Left hindlimb (tissue), 1 donor: ENCODE measurements at places on chromosomes 12 and 14.

GRCh38 chr14:77832297-77832696 lies 32.4 kb downstream of the ADCK1 start:
- no peak for DNase-seq

DNA sequence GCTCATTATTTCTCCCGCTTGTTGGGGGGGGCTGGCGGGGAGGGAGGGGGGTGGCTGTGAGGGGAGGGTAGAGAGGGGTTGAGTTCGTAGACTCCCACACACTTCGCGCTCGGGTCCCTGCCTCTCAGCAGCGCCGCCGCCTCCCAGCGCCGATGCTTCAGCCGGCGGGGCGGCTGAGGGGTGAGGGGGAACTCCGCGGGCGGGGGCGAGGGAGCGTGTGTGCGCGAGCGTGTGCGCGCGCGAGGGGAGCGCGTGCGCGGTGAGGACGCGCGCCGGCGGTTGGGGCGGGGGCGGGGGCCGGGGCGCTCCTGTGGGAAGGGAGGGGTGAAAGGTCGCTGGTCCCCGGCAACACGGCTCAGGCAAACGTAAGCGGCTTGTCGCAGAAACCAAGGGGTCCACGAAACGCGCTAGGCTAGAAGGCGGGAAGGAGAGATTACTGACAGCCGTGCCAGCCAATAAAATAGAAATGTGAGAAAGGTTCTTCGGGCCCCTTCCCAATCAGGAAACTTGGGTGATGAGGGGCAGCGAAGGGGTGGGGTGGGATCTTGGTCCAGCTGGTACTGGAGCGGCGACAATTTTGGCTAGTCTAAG lies 343 bp upstream of the NOVA1 start:
- DNase-seq = peak; percentile 95

GRCh38 chr14:54857830-54858269 lies 44.8 kb downstream of the GCH1 start:
- DNase-seq = no peak

GRCh38 chr14:99971087-99971940 lies 93.9 kb upstream of the EVL start:
- peak; percentile 90 for DNase-seq

DNA sequence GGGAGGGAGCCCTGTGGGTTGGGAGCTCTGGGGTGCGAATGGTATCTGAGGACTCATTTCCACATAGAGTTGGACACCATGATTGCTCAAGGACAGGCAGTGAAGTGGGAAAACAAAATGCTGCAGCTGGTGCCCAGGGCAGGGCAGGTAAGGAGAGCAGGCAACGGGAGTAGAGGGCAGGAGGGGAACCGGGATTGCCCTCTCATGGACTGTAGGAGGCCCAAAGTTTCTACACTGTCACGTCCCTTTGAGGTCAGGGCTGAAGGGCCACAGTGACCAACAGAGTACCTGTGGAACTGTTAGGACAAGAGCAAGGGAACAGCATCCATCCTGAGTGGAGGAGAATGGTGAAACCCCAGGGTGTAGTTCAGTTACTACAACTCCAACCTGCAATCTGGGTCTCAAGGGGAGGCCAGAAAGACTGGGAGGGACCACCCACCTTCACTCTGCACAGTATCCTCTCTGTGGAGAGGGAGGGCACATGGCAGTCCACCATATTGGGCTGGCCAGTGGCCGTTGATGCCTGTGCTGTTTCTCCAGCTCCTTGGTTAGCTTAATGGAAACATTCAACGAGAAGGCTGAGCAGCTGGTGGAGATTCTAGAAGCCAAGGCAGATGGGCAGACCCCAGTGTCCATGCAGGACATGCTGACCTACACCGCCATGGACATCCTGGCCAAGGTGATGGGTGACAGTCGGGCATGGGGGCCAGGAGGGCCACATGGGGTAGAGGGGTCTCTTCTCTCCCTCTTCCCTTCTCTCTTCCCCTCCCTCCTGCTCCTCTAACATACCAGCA lies 22.2 kb downstream of the CYP46A1 start:
- DNase-seq = no peak

GRCh38 chr12:69024907-69025306 lies 91.9 kb upstream of the CPM start:
- no peak for DNase-seq

DNA sequence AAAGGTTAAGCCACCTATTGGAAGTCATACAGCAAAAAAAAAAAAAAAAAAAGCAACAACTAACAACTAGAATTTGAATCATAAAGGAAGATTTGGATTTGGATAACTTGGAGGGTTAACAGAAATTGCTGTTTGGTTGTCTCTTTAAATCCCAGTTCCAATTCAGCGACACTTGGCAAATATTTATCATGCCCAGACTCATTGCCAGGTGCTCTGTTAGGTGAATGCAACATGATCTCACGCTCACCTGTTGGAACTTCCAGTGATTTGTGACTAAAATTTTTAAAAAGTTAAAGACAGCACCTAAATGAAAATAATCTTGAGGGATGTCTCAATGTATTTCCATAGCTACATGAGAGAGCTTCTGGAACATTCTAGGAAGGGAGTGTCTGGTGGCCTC lies 103.7 kb downstream of the TBX3 start:
- DNase-seq = no peak

DNA sequence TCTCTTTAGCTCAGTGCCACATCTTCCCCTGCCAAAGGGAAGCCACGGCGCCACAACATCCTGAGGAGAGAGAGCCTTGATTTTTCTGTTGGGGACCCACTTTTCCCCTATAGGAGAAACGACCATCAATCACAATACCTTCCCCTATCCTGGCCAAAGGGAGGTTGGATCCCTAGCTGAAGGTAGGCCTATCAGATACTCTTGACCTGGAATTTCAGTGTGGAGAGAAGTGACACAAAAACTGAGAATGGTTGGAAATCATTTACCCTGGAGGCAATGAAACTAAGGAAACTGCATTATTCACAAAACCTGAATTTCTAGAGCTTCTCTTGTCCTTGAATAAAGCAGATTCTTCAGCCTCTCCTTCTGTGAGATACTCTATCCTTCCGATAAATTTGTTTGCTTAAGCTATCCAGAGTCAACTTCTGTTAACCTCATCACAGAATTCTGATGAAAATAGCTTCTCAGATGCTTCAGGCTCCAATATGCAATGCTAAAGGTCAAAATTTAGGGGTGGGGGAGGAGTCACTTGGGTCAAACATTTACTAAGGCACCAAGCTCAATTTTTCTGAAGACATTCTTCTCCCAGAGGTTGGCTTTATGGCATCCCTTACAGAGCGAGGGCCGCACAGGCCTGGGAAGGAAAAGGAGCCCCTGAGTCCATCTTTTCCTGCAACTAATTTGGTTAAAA lies 27.0 kb upstream of the DUSP6 start:
- no peak for DNase-seq

DNA sequence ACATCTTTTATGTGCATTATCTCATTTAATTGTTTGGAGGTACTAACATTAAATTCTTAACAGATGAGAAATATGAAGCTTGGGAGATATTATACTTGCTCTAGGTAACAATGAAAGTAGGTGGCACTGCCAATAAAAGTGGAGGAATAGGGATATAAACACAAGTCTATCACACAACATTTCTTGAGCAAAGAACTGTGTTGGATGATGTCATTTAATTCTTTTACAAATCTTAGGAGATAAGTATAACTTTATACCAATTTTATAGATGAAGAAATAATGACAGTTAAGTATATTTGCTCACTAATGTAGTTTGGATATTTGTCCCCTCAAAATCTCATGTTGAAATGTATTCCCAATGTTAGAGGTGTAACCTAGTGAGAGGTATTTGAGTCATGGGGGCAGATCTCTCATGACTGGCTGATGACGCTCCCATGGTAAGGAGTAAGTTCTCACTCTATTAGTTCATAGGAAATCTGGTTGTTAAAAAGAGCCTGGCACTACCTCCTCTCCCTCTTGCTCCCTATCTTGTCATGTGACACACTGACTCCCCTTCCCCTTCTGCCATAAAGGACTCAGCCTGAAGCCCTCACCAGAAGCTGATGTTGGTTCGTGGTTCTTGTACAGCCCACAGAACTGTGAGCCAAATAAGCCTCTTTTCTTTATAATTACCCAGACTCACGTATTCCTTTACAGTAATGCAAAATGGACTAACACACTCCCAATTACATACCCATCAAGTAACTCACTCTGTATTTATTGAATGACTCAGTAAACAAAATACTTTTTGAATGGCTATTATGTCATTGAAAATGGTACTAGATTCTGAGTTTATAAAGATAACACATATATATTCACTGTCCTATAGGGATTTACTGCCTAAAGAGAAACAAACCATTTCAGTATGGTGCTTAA lies 146.8 kb upstream of the KITLG start:
- DNase-seq = no peak

DNA sequence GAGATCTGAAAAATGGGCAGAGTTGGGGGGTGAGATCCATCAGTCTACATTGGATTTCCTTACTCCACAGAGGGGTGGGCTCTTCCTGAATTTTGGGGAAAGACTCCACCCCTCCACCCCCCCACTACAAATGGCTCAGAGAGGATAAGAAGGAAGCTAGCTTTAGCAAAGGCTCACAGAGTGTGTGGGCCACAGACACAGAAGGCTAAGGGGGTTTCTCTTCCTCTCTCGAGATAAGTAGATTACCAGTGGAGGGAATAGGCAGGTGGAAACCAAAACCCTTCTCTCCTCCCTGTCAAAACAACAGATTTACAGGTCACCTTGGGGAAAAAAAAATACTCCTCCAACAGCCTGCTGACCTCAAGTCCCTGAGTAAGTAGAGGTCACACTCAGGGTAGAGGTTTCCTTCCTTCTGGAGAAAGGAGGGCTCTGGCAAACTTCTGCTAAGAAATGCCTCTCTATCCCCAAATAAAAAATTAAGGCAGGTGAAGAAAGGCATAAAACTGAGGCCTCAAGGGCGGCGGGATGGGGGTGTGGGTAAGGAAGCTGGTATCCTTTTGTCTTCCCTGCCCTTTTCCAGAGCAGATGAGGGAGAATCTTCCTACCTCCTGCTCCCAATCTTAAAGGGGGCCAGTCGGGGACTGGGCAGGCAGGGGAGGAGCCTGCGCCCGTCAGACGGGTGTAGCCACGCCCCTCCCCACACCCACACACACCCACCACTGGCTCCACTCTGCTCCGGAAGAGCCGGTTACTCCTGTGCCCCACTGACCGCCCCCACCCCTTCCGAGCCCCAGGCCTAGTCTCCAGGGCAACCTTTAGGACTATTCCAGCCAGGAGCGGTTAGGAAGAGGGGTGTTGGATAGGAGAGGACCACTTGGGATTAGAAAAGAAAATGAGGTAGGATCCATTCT lies 1.9 kb upstream of the BAZ2A start:
- DNase-seq = peak; percentile 55
